Fibroblast of skin of left biceps (primary cell): ENCODE measurements at places on chromosomes 6 and 20.

DNA sequence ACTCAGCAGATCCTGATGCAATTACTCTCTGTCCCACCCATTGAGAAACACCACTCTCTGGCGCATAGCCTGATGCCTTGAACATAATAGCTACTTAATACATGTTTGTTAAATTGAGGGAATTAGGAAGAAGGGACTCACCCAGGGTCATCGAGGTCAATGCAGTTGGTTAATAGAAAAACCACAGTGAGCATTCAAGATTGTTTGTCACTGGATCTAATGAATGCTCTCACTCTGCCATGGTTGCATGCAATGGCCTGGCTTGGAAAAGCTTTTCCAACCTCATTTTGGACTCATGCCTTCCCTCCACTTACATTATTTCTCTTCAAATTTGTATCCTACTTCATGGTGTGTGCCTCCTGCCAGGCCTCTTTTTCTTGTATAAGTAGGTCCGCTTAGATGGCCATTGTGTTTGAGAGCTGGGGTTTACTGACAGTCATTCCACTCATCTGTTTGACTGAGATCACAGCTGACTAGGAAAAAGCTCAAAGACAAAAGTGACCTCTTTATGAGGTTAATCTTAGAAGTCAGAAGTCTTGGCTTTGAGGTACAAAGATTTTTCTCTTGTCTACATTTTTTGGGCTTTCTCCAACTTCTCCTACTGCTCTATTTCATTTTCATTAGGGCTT, 154.8 kb upstream of the RAB32 start:
- DNase-seq = no peak

DNA sequence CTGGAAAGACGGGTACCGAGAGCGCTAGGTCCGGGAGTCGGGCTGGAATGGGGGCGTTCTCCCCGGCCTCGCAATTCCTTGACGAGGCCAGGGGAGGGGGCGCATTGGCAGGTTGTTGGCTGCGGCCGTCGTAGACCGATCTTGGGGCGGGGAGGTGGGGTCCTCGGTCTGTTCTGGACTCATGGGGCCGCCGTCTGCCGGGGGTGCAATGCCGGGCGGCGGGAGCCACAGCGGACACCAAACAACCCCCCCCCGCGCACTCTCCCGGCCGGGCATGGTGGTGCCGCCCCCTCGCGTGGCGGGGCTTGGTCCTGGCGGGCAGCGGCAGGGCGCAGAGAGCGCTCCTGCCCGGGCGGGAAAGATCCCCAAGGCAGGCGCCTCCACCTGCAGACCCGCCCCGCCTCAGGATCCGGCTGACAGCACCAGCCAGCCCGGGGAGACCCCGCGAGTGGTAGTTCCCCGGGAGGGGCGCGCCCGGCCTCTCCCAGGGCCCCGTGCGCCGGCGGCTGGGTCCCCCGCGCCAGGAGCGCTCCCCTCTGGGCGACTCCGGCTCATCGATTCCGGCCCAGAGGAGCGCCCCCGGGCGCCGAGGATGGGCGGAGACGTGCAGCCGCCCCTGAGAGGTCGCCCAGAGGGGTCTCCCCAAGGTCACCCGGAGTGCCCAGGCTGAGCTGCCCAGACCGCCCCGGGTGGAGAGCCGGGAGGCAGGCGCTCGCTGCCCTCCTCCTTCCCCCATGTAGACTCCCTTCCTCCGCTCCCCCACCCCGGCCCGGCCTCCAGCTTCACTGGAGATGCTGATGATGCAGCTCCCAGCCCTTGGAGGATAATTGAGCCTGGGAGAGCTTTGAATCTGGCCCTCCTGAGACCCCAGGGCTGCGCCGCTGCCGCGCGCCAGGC, 709 bp downstream of the PPP1R16B start:
- DNase-seq = no peak

DNA sequence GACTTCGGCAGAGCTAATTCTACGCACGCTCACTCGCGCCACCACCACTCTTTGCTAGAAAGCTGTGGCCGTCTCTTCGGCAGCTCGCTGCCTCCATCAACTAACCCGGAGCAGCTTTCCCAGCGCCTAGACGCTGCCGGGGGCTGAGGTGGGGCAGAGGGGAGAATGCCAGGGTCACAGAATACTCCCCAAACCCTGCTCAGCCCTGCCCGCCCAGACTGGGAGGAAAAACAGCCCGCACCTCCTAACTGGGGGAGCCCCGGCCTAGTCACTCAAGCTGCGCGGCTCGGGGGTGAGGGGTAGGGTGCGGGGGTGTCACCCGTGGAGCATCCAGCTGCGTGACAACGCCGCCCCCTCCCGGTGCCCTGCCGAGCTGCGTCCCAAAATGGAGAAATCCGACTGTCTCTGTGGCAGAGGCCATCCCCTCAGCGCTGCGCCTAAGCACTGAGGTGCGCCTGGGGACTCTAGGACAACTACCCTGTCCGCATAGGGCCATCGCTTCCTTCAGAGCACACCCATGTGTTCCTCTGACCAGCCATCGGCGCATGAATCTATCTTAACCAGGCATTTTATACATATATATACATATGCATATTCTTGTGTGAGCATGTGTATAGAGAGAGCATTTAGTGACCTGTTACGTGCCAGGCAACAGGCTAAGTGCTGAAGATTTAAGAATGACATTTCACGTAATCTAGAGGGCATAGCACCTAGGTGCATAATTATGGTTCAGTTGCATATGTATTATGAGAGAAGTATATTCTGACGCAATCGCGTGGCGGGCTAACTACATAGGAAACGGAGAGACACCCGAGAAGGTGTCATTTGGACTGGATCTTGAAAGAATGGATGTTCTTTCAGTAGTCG, 1.5 kb upstream of the TENT5A start:
- no peak for DNase-seq

- no peak for DNase-seq
These were observed 272.3 kb downstream of the SYNE1 start for GRCh38 chr6:152364866-152365265.

GRCh38 chr6:12866422-12867029, 150.0 kb downstream of the PHACTR1 start:
- no peak for DNase-seq

DNA sequence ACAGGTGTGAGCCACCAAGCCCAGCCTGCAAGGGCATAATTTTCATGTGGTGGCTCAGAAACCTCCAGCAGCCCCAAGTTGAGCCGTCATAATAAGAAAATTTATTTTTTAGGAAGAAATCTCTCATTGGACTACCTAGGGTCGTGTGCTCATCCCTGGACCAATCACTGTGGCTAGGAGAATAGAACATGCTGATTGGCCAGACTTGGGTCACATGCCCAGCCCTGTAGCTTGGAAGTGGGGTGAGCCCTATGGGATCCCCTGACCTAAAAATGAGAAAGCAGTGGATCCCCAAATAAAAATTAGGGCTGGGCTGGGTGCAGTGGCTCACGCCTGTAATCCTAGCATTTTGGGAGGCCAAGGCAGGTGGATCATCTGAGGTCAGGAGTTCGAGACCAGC, 155.3 kb downstream of the ZNF217 start:
- DNase-seq = no peak

GRCh38 chr6:12481850-12482249, 191.7 kb downstream of the EDN1 start:
- DNase-seq = no peak

- DNase-seq = no peak
These were observed 6.2 kb downstream of the DYNLT1 start for GRCh38 chr6:158638324-158638854.

DNA sequence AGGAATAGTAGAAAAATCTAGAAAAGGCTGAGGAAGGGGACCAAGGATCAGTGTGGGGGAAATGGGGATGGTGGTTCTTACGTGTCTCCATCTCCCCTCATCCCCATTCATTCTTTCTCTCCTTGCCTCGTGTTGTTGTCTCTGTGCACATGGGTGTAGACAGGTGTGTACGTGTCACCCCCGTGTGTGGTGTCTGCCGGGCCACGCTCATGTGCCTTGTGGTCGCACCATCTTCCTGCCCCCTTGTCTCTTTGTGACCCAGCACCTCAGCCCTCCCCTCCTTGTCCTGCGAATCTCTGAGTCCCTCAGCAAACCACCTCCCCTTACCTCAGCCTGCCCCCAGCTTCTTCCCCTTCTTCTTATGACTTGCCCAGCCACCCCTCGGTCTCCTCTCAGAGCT, 39.4 kb downstream of the FOXP4 start:
- no peak for DNase-seq

DNA sequence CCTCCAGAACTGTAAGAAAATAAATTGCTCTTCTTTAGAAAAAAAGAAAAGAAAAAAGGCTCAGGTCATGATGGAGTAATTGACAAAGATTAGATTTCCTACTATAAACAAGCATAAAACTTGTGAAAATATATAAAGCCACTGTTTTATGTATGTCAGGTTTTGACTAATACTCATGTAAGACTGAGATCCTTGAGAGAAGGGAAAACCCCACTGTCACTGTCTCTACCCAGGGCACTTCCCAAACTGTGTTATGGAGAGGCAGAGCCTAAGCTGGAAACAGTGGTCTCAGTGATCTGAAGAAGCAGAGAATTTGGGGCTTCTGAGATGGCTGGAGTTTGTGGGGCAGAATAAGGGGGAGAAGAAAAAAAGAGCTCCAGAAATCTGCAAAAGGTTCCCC, 7.6 kb downstream of the ACAT2 start:
- DNase-seq = no peak

GRCh38 chr20:2900845-2901592, 27.7 kb downstream of the PTPRA start:
- no peak for DNase-seq

DNA sequence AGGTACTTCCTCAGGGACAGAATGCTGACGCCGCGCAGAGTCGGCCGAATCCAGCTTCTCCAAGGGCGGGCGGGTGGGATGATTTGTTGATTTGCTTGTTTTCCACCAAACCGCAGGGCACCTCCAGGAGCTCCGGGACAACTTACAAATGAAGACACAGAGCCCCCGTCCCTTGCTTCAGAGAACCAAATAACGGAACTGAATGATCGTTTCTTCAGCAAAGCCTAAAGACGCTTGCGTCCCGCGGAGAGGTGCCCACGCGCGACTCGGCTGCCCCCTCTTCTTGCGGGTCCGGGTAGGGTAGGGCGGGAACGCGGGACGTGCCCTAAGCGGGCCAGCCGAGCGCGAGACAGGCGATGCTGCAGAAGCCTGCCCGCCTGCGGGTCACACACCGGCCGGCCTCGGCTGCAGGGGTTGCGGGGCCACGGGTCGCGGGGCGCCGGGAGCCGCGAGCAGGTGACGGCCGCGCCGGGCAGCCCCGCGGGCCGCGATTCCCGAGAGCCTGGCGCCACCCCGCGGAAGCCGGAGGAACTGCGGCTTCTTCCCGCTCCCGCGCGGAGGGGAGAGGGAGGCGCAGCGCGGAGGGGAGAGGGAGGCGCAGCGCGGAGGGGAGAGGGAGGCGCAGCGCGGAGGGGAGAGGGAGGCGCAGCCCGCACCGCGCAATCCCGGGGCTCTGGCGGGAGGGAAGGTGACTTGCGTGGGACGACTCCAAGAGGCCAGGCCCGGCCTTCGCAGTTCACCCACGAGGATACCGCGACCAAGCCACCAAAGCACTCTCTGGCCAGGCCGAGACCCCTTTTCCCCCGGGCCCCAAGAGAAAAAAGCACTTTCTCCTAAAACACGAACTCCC, 7.7 kb upstream of the FOXF2 start:
- no peak for DNase-seq
